ENCODE measurements at places on chromosomes 7 and 10.
A peak's percentile ranks its signal among the peaks of the same experiment; 100 is the strongest.

GRCh38 chr7:7990441-7990761, 21.8 kb downstream of the GLCCI1 start:
- DNase-seq: no peak

DNA sequence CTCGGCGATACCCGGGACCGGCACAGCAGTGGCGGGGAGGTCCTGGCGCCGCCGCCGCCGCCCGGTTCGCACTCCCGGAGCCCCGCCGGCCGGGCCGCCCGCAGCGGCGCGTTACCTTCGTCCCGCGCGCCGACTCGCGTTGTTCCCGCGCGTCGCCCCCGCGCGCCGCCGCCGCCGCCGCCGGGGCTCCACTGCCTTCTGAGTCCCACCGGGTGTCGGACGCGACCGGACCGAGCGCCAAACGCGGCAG, at the start of gene EZH2:
Gene EZH2 (minus strand): TSS at position 243 of the 250 bp plus-strand sequence. CDS start 36,993 bp downstream, outside the sequence.
- no peak for DNase-seq

DNA sequence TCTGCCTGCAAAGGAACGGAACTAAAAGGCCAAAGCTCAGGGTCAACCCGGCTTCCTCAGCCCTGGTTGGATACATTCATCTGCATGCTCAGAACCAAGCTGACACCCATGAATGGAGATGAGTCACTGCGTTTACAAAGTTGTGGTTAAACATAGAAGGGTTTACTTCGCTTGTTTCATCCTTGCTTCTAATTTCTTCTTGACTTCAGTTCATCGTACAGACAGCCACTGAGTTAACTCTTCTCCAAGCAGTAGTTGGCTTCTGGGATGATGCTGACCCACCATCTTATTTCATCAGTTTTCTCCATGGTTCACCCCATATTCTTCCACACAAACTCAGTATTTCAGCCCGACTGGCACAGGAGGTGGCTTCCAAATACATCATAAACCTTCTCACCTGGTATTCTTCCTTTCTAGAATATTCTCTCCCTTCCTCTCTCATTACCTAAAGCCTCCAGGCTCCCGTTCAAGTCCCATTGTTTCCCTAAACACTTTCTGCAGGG, 166.3 kb upstream of the RNF32 start:
- no peak for DNase-seq

DNA sequence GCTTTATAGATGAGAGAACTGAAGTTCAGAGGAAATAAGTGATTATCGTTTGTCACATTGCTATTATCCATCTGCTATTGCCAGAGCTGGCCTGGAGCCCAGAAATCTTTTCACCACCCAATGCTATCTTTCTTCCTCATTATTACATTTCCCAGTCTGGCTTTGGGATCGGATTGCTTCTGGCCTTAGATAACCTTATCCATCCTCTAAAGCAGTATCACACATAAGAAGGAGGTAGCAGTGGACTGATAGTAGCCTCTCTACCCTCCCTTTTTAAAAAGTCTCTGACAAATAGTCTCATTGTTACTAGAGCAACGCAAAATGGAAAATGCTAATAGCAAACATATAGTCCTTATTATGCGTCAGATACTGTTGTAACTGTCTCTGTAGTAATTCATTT, 1.3 kb upstream of the CLDN12 start:
- peak; percentile 26 for DNase-seq

DNA sequence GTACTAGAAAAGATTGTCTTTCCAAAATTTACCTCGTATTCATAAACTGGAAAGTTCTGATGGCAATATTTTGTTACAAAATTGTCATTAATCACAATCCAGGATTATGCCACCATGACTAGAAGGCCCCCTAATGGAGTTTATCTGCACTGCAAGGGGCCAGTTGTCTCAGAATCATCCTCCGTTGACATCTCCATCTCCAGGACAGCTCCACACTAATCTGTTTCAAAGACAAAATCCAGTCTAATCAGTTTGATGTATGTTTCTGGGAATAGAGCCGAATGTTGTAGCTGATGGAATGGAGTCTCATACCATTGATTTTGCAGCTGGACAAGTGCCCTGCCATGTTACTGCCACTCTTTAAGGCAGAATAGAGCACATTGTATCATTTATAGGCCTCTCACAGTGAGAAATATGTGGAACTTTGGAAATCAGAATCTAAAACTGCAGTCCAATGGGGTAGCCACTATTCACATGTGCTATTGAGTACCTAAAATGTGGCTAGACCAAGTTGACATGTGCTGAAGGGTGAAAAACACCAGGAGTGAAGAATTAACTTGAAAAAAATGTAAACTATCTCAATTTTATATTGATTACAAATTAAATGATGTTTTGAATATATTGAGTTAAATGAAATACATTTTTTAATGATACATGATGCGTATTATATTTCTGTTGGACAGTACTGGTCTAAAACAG, 38.3 kb upstream of the TOMM7 start:
- no peak for DNase-seq

- no peak for DNase-seq
These were observed 13.6 kb downstream of the STAMBPL1 start for GRCh38 chr10:88893611-88894010.

GRCh38 chr7:73537051-73537450, 15.0 kb upstream of the BAZ1B start:
- no peak for DNase-seq

- no peak for DNase-seq
These were observed 184.2 kb downstream of the EMX2 start for GRCh38 chr10:117726596-117727295.

- no peak for DNase-seq
These were observed 243.8 kb downstream of the TCERG1L start for GRCh38 chr10:131067690-131068089.

GRCh38 chr10:79400146-79401004, 45.0 kb downstream of the ZCCHC24 start:
- no peak for DNase-seq

- DNase-seq: no peak
These were observed 12.4 kb upstream of the ARHGAP12 start for GRCh38 chr10:31940839-31941653.

- no peak for DNase-seq
These were observed 57.2 kb upstream of the ECHDC3 start for GRCh38 chr10:11684717-11685645.

DNA sequence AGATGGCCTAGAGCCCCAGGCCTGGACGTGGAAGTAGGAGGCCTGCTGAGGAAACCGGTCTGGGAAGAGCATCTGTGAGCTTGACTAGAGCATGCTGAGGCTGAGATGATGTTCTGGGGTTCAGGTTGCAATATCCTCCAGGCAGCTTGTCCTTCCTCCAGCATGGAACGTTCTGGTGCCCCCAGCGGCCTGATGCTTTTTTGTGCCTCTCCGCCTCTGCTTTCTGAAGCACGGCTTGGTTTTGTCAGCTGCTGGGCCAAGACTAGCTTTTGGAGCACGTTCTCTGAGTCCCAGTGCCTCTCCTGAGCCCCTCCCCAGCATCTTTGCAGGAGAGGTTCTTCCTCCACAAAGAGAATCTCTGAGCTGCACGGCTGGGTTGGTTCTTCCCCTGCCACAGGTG, 682.0 kb upstream of the FOXK1 start:
- DNase-seq: no peak

GRCh38 chr10:132637477-132638129, 100.0 kb downstream of the INPP5A start:
- peak; percentile 60 for DNase-seq

GRCh38 chr10:72062382-72062781, 26.0 kb downstream of the SPOCK2 start:
- no peak for DNase-seq

DNA sequence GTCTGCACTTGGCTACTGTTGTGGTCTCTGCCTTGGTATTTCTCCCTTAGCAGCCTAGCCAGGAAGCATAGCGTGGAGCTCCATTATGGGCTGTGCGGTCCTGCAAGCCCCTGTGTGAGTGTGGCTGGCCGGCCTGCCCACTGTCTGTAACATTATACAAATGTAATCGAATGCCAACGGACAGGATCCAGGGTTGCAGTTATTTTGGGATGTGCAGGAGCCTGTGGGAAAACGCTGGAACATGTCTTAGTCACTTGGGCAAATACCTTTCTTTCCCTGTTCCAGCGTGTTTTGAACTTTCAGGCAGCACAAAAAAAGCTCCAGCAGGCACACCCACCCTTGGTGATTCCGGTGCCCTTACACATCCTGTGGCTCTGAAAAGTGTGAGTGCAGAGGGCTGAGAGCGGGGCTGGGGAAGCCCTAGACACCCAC, 29.5 kb downstream of the BAG3 start:
- no peak for DNase-seq

GRCh38 chr10:80444646-80445319, 9.3 kb upstream of the TSPAN14 start:
- peak; percentile 77 for DNase-seq

- no peak for DNase-seq
These were observed 129.2 kb downstream of the SORBS1 start for GRCh38 chr10:95431900-95432342.

- DNase-seq: no peak
These were observed 34.9 kb downstream of the PRTFDC1 start for GRCh38 chr10:24917493-24917892.

- DNase-seq: no peak
These were observed 33.4 kb downstream of the INPP5A start for GRCh38 chr10:132570771-132571649.

DNA sequence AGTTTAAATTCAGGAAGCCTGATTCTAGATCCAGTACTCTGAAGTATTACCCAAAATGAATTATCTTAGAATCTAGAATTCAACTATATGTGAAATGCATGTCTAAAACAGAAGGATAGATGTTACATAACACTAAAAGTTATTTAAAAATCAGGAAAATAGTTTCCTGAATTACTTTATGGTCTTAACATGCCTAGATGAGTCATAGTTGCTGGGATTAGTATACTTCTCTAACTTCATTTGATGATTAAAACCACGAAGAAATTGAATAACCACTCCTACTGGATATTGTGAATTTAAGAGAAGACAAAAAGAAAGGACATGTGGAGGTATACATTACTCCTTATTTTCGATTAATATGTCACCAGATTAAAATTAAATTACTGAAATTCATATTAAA, 65.5 kb downstream of the ATAD1 start:
- no peak for DNase-seq

- DNase-seq: no peak
These were observed 59.6 kb upstream of the LYZL1 start for GRCh38 chr10:29229258-29229705.

GRCh38 chr7:142566271-142566670, 183.0 kb upstream of the PRSS1 start:
- no peak for DNase-seq

GRCh38 chr7:74104702-74105101, 21.1 kb downstream of the LIMK1 start:
- DNase-seq: no peak

DNA sequence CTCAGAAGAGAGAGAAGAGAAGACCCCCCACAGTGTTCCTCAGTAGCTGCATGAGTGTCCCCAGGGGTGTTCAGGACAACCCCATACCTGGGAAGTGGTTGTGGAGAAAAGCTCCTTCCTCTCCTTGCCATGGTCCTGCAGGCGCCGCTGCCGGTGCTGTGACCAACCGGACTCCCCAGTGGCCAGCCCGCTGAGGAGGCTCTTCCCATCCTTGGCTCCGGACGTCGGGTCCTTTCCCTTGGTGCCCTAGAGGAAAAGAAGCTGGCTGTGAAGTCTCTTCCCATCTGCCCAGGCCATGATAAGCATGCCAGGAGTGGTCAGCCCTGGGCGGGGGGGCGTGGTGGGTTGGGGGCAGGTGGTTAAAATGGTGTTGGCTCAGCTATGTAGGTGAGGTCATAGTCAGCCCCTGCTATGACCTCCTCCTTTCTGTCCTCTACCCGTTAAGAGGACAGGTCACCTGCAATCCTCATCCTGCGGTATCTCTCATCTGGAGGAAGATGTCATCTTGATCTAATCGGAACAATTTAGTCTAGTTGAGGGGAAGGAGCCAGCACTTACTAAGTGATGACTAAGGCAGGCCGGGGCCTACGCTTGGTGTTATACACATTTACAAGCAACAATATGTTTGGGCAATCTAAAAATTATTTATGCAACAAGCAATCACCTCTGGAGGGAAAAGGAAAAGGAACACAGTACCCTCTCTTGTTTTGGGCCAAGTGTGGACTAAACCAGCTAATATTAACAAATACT, 13.2 kb downstream of the WDR91 start:
- no peak for DNase-seq

GRCh38 chr7:135733603-135734342, 5.8 kb upstream of the SLC13A4 start:
- DNase-seq: no peak

DNA sequence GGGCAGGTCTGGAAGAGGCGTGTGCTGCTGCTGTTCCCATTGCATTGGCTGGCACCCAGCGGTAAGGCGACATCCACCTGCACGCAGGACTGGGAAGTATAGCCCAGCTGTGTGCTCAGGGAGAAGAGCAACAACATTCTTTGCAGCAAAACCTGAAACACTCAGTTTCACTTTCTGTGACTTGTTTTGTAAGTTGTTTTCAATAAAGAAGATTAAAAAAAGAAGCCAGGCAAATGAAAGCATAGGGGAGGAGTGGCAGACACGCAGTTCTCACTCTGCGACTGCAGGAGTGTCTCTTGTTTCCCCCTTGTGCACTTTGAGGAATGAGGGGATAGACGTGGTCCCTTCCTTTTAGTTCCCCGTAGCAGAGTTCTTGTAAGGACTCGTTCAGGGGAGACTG, 5.8 kb downstream of the FBH1 start:
- DNase-seq: no peak

DNA sequence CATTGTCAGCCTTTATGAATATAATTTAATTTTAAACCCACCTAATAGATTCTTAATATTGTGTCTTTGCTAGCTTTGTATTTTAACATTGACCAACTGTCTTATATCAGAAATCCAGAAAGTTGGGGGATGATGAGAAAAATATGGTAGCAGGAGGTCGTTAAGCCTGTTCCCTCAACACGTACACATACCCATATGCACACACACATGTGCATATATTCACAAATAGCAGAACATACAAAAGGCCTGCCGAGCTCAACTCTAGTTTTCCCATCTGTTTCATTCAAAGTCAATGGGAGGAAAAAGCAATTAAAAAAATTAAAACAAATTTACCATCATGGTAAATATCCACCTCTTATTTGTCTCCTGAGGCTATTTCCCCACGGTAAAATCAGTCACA, 25.9 kb upstream of the PTPRZ1 start:
- no peak for DNase-seq

DNA sequence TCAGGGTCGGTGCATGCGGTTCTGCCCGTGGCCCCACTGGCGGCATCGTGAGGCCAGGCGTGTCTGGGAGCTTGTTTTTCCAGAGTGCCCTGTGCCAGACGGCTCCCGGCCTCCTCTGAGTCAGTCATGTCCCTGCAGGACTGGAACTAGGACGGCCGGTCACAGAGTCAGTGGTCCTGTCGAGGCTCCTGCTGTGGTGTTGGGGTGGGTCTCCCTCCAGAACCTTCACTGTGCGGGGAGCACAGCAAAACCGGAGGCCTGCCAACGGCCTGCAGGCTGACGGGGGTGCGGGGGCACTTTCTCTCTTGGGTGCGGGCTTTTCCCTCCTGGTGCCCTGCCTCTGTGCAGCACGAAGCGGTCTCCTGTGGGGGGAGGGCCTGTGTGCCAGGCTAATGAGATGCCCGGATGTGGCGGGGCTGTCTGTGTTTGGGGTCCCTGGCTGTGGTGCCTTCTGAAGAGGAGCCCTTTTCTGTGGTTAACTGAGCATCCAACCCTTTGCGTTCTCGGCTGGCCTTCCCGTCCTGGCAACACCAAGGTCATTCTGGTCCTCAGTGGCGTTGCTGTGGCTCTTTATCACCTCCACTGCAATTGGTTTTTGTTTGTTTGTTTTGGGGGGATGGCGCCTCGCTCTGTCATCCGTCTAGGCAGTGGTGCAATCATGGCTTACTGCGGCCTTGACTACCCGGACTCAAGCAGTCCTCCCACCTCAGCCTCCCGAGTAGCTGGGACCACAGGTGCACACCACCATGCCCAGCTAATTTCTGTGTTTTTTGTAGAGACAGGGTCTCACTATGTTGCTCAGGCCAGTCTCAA, 8.0 kb downstream of the GET4 start:
- DNase-seq: no peak

- DNase-seq: no peak
These were observed 90.9 kb upstream of the TCF7L2 start for GRCh38 chr10:112858986-112859651.

All from left lung (tissue), 14 donors.